ENCODE measurements at places on chromosomes 12 and 14. TPM values are rescaled to one million over a fixed set of nuclear protein-coding genes. Genes with fewer than 3 reads are reported as not detected.

DNA sequence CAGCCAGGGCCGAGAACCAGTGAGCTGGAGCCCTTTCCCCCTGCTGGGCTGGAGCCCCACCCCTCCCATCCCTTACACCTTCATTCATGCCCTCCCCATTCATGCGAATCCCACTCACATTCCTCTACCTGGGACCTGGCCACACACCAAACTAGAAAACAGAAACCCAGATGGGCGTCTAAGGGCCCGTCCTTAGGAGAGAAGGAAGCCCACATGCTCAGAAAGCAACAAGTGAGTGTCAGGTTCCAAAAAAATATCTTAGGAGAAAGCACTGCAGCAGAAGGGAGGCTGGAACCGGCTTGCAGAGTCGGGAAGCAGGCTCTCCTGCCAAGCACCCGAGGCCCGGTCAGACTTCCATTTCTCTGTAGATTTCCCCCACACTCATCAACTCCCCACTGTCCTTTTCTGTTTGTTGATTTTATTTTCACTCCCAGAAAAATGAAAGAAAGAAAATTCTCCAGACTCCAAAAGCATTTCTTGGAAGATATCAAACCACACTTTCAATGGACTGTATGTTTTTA lies 13.6 kb downstream of the BCL11B start:
- no peak for DNase-seq

GRCh38 chr14:95409477-95410272 lies 90.0 kb upstream of the CLMN start:
- DNase-seq = no peak

GRCh38 chr12:80293759-80294158 lies 150.3 kb upstream of the PTPRQ start:
- no peak for DNase-seq

GDF3 gene
- not detected for total RNA-seq
